ENCODE measurements at places on chromosomes 12 and 14. TPM values are rescaled to one million over a fixed set of nuclear protein-coding genes. Genes with fewer than 3 reads are reported as not detected.

The RNF10 gene
- polyA plus RNA-seq = 155 TPM

The STAC3 gene
- polyA plus RNA-seq = not detected

The RFC5 gene
- 19.0 TPM for polyA plus RNA-seq

The C12orf50 gene
- polyA plus RNA-seq = not detected

The CYP27B1 gene
- 0.20 TPM for polyA plus RNA-seq

The HOXC4 gene
- not detected for polyA plus RNA-seq

The LTBR gene
- not detected for polyA plus RNA-seq

The KRT83 gene
- not detected for polyA plus RNA-seq

The SLCO1B1 gene
- polyA plus RNA-seq = not detected

The CARMIL3 gene
- polyA plus RNA-seq = not detected

The OR6C76 gene
- not detected for polyA plus RNA-seq

The CCDC77 gene
- polyA plus RNA-seq = 7.0 TPM

The DPPA3 gene
- polyA plus RNA-seq = not detected

The NAV3 gene
- polyA plus RNA-seq = not detected

The CDH24 gene
- 0.52 TPM for polyA plus RNA-seq

The CCNT1 gene
- 23.8 TPM for polyA plus RNA-seq

The CIROP gene
- not detected for polyA plus RNA-seq

The TRHDE gene
- not detected for polyA plus RNA-seq

The SMCO3 gene
- polyA plus RNA-seq = not detected

The IQSEC3 gene
- polyA plus RNA-seq = not detected

The SSPN gene
- not detected for polyA plus RNA-seq

The FAR2 gene
- polyA plus RNA-seq = 1.3 TPM

The ARMH4 gene
- polyA plus RNA-seq = not detected

The ETV6 gene
- polyA plus RNA-seq = 5.5 TPM

The CMA1 gene
- polyA plus RNA-seq = not detected

The SERPINA5 gene
- not detected for polyA plus RNA-seq

The LBHD2 gene
- not detected for polyA plus RNA-seq

The OAS2 gene
- polyA plus RNA-seq = 63.6 TPM

The ARG2 gene
- polyA plus RNA-seq = 0.56 TPM

The TMCC3 gene
- not detected for polyA plus RNA-seq

The BATF gene
- 24.7 TPM for polyA plus RNA-seq

The NXPH4 gene
- polyA plus RNA-seq = not detected

The KRT71 gene
- not detected for polyA plus RNA-seq

The MIP gene
- not detected for polyA plus RNA-seq

All from naive thymus-derived CD4-positive, alpha-beta T cell (primary cell).